ENCODE measurements at places on chromosomes 2 and 18.

DNA sequence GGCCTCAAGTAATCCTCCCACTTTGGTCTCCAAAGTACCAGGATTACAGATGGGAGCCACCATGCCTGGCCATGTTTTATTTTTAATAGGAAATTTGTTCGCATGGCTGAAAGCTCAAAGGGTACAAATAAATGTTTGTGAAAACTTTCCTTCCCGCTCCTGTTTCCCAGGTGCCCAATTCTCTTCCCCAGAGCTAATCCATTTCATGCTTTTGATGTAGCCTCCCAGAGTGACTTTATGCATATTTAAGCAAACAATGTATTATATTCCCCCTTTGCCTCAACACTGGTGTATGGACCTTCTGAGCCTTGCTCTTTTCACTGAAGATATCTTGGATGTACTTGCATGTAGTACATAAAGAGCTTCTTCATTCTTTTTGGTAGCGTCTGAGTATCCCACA lies 52.5 kb upstream of the ITSN2 start:
- no peak overlapping the region for H3K4me3 ChIP-seq
- H3K27ac ChIP-seq: no peak overlapping the region
- no peaks in the 10 kb centered on the region for H3K27me3 ChIP-seq
- no peak for DNase-seq
- no peaks in the 10 kb centered on the region for H3K36me3 ChIP-seq

DNA sequence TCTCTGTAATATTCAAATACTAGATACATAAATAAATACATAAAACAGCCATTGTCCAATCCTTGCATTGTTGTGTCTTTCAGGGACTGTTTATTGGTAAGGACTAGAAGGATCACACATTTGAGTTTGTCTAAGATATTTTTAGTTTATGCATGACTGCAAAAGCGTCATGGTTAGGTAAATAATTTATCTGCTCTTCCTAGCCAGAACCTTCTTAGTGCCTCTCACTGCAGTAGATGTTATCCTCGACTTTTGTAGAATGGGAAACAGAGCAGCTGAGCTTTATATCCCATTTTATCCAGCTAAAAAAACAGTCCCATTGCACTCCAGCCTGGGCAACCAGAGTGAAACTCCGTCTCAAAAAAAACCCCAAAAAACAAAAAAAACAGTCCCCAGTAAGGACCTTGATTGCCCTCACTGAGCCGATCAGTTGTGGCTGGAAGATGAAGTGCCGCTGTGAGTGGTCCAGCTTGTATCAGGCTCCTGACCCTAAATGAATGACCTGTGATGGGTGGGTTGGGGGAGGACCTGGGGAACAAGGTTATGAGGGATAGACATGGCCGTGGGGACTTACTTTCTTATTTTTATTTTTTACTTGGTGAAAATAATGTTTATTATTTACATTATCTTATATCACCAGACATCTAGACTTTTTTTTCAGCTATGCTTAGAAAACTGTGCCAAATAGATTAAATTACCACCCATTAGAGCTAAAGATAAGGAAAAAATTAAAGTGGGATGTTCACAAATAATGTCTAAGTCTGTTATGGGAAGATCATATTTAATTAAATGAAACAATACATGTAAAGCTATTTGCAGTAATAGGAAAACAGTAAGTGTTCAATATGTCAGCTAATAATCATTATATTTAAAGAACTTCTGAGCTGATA lies 10.9 kb upstream of the ADAM23 start:
- no peak overlapping the region for H3K27ac ChIP-seq
- no peak for DNase-seq
- no peaks in the 10 kb centered on the region for H3K27me3 ChIP-seq
- H3K36me3 ChIP-seq: no peaks in the 10 kb centered on the region
- no peak overlapping the region for H3K4me3 ChIP-seq

- DNase-seq: no peak
- no peak overlapping the region for H3K4me3 ChIP-seq
- no peaks in the 10 kb centered on the region for H3K36me3 ChIP-seq
- no peaks in the 10 kb centered on the region for H3K4me1 ChIP-seq
- H3K27me3 ChIP-seq: no peaks in the 10 kb centered on the region
- H3K27ac ChIP-seq: no peak overlapping the region
These were observed 59.2 kb downstream of the CSRNP3 start for GRCh38 chr2:165528691-165529090.

DNA sequence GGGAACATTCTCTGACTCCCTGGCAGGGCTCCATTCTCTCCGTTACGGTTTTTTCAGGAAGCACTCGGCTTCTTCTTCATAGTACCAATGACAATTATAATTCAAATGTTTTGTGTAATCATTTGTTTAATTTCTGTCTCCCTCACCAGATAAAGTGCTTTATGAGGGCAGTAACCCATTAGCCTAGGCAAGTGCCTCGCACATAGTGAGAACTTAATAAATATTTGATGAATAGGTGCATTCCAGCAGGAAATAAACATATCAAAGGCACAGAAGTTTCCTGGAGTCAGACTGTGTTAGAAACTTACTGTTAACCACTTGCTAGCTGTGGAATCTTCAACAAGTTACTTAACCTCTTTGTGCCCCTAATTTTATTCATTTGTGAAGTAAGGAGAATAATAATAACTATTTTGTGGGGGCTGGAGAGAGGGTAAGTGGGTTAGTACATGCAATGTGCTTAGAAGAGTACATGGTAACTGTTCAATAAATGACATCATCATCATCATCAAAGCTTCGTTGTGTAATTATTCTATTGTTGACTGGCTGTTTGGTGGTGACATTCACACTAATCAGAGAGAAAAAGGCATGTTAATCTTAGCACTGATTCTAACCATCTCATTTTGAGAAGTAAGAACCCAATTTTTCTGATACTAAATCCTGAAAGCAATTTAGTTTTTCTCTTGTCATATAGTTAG lies 352.3 kb downstream of the INSIG2 start:
- no peaks in the 10 kb centered on the region for H3K4me1 ChIP-seq
- no peak overlapping the region for H3K27ac ChIP-seq
- H3K27me3 ChIP-seq: no peaks in the 10 kb centered on the region
- H3K36me3 ChIP-seq: no peaks in the 10 kb centered on the region
- DNase-seq: no peak

DNA sequence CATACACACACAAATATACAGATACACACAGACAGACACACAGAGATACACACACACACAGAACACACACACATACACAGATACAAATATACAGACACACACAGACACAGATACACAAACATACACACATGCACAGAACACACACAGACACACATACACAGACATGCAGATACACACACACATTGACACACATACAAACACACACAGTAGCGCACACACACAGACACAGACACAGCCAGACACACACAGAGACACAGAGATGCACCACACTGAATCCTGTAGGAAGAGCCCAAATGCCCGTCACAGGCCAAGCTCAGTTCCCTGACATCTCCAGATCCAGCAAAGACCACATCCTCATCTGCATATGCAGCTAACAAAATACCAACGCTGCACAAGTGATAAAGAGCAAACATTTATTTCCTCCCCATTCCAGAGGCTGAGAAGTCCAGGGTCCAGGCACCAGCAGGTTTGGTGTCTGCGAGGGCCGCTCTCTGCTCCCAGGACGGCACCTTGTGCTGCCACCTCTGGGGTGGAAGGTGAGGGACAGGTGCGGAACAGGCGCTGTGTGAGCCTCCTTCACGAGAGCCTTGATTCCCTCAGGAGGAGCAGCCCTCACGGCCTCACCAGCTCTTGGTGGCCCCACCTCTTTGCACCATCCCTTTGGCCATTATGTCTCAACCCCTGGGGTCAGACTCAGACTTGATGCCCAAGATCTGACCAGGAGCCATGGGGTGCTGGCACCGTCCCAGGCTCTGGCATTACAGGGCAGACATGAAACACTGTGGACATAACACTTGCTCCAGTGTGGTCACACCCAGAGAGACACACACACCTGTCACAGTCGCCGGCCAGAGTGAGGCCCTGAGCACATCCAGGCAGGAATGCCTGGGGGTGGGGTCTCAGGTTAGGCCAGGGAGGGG lies 108.7 kb downstream of the NDUFA10 start:
- peaks cover 10% of the 10 kb centered on the region for H3K4me1 ChIP-seq
- H3K36me3 ChIP-seq: no peaks in the 10 kb centered on the region
- H3K27ac ChIP-seq: no peak overlapping the region
- no peak overlapping the region for H3K4me3 ChIP-seq
- DNase-seq: no peak
